ENCODE measurements at places on chromosomes 16 and 17. TPM values are rescaled to one million over a fixed set of nuclear protein-coding genes. Genes with fewer than 3 reads are reported as not detected.

CRYBA1 gene
- not detected for total RNA-seq

GRCh38 chr16:912684-913613 lies 57.8 kb downstream of the LMF1 start:
- no peak for DNase-seq
- no peak overlapping the region for H3K27ac ChIP-seq
- no peak overlapping the region for H3K4me3 ChIP-seq
- no peaks in the 10 kb centered on the region for H3K4me1 ChIP-seq
- H3K36me3 ChIP-seq: no peaks in the 10 kb centered on the region
- no peaks in the 10 kb centered on the region for H3K27me3 ChIP-seq

- no peaks in the 10 kb centered on the region for H3K36me3 ChIP-seq
- no peaks in the 10 kb centered on the region for H3K27me3 ChIP-seq
- no peak for DNase-seq
- H3K4me1 ChIP-seq: no peaks in the 10 kb centered on the region
- H3K27ac ChIP-seq: no peak overlapping the region
- H3K4me3 ChIP-seq: no peak overlapping the region
These were observed 47.7 kb downstream of the ZFHX3 start for GRCh38 chr16:73000020-73000906.

DNA sequence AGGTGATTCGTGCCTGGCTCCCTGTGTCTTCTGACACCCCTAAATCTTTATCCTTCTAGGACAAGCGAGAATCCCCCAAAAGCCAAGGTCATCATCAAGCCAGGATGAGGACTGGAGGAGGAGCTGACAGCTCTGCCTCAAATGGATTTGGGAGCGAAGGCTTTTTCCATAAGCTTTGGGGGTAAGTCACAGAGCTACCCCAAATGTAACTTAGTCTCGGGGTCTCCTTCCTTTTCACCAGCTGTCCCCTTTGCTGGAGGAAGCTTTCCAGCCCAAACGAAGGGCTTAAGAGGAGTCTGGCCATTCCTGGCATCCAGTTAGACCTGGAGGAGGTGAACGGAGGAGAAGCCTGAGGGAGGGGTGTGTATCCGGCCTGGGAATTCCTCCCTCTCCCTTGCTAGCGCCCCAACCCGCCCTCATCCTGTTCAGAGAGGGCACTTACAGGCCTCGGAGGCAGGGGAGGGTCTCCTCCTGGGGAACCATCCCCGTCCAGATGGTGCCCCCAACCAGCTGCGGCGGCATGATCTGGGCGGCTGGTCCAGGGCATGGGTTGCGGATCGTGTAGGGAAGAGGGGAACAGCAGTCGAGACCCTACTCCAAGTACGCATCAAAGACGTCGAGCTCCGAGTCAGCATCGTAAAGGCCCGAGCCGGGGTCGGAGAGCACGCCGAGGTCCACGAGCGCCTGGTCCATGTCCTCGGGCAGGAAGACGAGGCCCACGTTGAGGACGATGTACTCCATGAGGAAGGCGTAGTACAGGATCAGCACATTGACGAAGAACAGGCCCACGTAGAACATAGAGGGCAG lies 938 bp downstream of the DEXI start:
- no peaks in the 10 kb centered on the region for H3K27me3 ChIP-seq
- peaks cover 62% of the 10 kb centered on the region for H3K4me1 ChIP-seq
- no peaks in the 10 kb centered on the region for H3K36me3 ChIP-seq
- H3K4me3 ChIP-seq: peak overlapping the region; percentile 24
- no peak overlapping the region for H3K27ac ChIP-seq

DNA sequence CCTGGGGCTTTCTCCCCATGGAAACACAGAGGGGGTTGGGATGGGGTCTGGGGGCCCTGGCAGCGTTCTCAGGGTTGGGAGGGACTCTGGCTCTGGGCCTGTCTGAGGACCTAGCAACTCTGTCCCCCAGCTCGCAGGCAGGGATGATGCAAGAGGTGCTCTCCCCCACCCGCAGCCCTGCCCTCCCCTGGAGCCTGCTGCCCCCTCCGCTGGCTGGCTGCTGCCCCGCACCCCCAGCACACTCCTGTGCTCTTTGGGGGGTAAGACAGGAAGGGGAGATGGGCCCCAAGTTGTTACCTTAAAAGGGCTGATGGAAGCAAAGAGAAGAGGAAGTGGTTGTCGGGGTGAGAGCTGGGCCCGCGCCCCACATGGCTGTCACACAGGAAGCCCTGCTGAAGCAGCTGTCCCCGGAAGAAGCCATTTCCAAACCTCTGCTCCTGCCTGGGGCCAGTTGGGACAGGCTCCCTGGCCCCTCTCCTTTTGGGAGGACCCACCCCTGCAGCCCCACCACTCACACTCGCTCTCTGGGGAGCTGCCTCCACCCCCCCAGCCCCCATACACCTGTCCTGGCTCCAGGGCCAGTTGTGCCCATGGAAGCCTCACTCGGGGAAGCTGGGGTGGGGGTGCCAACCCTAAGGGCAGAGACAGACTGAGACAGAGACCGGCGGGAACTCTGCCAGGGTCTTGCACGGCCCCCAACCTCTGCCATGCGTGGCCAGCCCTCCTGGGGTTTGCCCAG lies 2.5 kb downstream of the CORO1A start:
- H3K36me3 ChIP-seq: no peaks in the 10 kb centered on the region
- DNase-seq: no peak
- no peak overlapping the region for H3K27ac ChIP-seq
- H3K4me3 ChIP-seq: no peak overlapping the region

DNA sequence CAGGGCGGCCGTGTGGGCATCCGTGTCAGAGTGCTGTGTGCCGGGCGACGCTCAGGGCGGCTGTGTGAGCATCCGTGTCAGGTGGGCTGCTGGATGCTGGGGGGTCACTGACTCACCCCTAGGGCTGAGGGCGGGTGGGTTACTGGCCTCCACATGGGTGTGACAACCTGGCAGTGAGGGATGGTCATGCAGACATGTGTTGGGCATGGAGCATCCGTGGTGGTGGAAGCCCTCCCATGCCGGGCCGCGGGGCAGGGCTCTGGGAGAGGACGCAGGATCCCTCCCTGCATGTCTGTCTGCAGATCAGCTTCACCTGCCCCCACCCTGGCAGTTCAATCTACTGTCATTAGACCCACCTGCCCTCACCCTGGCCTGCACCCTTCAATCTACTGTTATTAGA lies 56.3 kb downstream of the METRNL start:
- H3K36me3 ChIP-seq: no peaks in the 10 kb centered on the region
- H3K4me1 ChIP-seq: no peaks in the 10 kb centered on the region
- no peaks in the 10 kb centered on the region for H3K27me3 ChIP-seq
- H3K4me3 ChIP-seq: no peak overlapping the region
- H3K27ac ChIP-seq: no peak overlapping the region
- no peak for DNase-seq

- peaks cover 20% of the 10 kb centered on the region for H3K4me1 ChIP-seq
- H3K4me3 ChIP-seq: peak overlapping the region; percentile 50
- H3K27me3 ChIP-seq: no peaks in the 10 kb centered on the region
- H3K27ac ChIP-seq: no peak overlapping the region
- DNase-seq: no peak
- peaks cover 25% of the 10 kb centered on the region for H3K36me3 ChIP-seq
These were observed 1.7 kb downstream of the TTC19 start for GRCh38 chr17:16001226-16001897.

SOX15 gene
- total RNA-seq: 0.46 TPM

DNA sequence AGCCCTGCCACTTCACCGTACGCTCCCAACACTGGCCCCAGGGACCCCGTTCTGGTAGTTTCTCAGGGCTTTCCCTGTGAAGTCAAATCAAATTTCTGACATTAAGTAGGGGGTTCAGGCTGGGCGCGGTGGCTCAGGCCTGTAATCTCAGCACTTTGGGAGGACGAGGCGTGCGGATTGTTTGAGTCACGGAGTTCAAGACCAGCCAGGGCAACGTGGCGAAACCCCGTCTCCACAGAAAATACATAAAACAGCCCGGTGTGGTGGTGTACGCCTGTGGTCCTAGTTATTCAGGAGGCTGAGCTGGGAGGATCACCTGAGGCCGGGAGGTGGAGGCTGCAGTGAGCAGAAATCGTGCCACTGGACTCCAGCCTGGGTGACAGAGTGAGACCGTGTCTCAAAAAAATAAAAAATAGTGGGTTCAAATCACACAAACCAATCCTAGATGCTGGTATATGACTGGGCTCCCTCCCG lies 632 bp downstream of the CYBC1 start:
- H3K4me1 ChIP-seq: peaks cover 6% of the 10 kb centered on the region
- peak overlapping the region; percentile 29 for H3K27ac ChIP-seq
- no peaks in the 10 kb centered on the region for H3K36me3 ChIP-seq
- H3K4me3 ChIP-seq: peak overlapping the region; percentile 68
- DNase-seq: no peak
- no peaks in the 10 kb centered on the region for H3K27me3 ChIP-seq

GRCh38 chr16:65875381-65876055 lies 491.0 kb upstream of the CDH5 start:
- H3K4me1 ChIP-seq: no peaks in the 10 kb centered on the region
- no peak overlapping the region for H3K27ac ChIP-seq
- no peak overlapping the region for H3K4me3 ChIP-seq
- DNase-seq: no peak
- no peaks in the 10 kb centered on the region for H3K27me3 ChIP-seq

DNA sequence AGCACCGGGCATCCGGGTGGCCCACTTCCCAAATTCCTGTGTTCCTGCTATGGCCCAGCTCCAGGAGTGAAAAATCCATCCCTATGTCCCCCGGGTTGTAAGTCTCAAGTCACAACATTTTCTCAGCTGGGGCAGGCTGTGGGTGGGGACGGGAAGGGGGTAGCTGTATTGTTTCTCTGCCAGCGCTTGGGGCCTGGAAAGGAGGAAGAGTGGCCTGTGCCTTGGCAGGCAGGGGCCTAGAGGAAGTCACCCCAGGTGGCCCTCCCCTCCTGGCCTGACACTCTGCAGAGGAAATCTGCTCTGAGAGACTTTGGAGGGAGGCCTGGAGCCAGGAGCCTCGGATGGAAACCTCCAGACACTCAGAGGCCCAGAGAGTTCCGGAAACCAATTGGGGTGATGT lies 10.6 kb upstream of the SCN4A start:
- H3K27ac ChIP-seq: no peak overlapping the region
- no peak for DNase-seq
- no peaks in the 10 kb centered on the region for H3K36me3 ChIP-seq
- peaks cover 21% of the 10 kb centered on the region for H3K4me1 ChIP-seq
- H3K27me3 ChIP-seq: no peaks in the 10 kb centered on the region

STX1B gene
- 0.07 TPM for total RNA-seq

FZD2 gene
- 4.4 TPM for total RNA-seq

GRCh38 chr16:82726306-82726705 lies 99.5 kb downstream of the CDH13 start:
- no peaks in the 10 kb centered on the region for H3K27me3 ChIP-seq
- H3K27ac ChIP-seq: no peak overlapping the region
- no peaks in the 10 kb centered on the region for H3K36me3 ChIP-seq
- no peak overlapping the region for H3K4me3 ChIP-seq

DNA sequence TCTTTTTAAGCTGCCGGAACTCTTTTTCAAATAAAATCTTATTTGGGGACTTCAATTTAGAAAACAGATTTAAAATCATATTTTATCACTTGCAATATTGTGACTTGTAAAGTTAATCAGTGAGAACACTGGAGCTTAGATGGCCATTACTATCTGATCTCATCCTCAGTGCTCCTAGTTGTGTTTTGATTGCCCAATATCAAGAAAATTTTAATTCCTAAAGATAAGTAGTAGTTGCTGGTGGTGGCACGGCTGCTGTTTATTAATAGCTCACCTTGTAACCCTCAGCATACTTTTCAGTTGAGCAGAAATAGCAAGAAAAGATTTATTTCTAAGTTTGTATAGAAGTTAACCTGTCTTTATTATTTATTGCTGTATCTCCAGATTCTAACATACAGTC lies 124.0 kb downstream of the NLK start:
- H3K4me1 ChIP-seq: peaks cover 18% of the 10 kb centered on the region
- no peaks in the 10 kb centered on the region for H3K27me3 ChIP-seq
- DNase-seq: no peak
- H3K36me3 ChIP-seq: peaks cover 4% of the 10 kb centered on the region
- H3K27ac ChIP-seq: no peak overlapping the region
- H3K4me3 ChIP-seq: no peak overlapping the region

GRCh38 chr17:53819956-53820355 lies 2.8 kb upstream of the KIF2B start:
- no peaks in the 10 kb centered on the region for H3K27me3 ChIP-seq
- H3K4me1 ChIP-seq: no peaks in the 10 kb centered on the region
- DNase-seq: no peak
- no peak overlapping the region for H3K27ac ChIP-seq
- no peaks in the 10 kb centered on the region for H3K36me3 ChIP-seq

C17orf78 gene
- total RNA-seq: not detected

DNA sequence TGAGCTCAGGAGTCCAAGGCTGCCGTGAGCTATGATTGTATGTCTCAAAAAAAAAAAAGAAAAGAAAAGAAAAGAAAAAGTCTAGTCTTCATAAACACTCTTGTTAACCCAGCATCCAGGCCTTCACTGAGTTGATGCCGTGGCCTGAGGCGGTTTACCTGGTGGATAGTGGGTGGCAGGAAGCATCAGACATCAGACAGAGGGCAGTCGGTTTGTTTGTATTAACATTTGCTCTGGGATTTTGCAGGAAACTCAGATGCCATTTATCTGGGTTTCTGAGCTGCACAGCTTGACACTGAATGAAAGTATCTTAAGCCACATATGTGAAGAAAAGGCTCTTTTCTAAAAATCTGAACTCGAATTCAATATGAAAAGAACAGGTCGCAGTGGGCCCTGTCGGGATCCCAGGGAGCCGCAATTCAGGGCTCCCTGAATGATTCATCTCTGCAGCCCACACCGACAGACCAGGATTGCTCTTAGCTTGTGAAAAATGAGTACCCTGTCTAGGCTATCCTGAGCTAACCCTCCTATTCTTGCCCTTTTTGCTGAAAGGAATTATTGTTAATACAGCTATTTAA lies 1.1 kb upstream of the DBNDD1 start:
- H3K27me3 ChIP-seq: no peaks in the 10 kb centered on the region
- H3K4me1 ChIP-seq: peaks cover 34% of the 10 kb centered on the region
- no peak for DNase-seq

GRCh38 chr16:54996186-54996585 lies 65.5 kb downstream of the IRX5 start:
- no peaks in the 10 kb centered on the region for H3K36me3 ChIP-seq
- no peak overlapping the region for H3K27ac ChIP-seq
- H3K4me3 ChIP-seq: no peak overlapping the region
- H3K27me3 ChIP-seq: no peaks in the 10 kb centered on the region

DNA sequence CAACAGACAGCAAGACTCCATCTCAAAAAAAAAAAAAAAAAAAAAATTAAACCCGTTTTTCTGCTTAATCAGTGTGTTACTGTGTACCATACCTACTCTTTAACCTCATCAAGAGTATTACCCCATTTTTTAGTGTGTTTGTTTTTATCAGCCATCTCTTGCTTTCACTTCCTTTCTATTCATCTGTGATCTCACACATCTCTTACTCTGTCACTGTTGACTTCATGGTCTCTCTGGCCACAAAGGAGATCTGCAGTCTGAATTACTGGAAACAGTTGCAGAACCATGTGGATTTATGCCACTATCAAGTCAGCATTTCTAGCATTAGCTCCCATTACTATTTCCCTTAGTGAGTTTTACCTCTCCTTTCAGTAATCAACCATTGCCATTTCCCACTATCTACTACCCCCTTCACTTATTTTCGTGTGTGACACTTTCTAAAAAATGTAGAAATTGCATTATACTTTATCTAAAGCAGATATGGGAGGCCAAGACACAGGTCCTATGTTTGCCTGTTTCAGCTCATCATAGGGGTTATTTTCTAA lies 20.1 kb downstream of the NDEL1 start:
- peaks cover 42% of the 10 kb centered on the region for H3K36me3 ChIP-seq
- H3K4me1 ChIP-seq: no peaks in the 10 kb centered on the region
- no peaks in the 10 kb centered on the region for H3K27me3 ChIP-seq

- H3K27ac ChIP-seq: no peak overlapping the region
- H3K4me1 ChIP-seq: no peaks in the 10 kb centered on the region
- DNase-seq: no peak
- no peak overlapping the region for H3K4me3 ChIP-seq
- no peaks in the 10 kb centered on the region for H3K36me3 ChIP-seq
These were observed 52.5 kb downstream of the SHISA6 start for GRCh38 chr17:11293480-11293879.

Data from endothelial cell of umbilical vein (primary cell).